ENCODE measurements at places on chromosomes 2 and 18. TPM values are rescaled to one million over a fixed set of nuclear protein-coding genes. Genes with fewer than 3 reads are reported as not detected.

EFHD1 gene
- not detected for total RNA-seq

DNA sequence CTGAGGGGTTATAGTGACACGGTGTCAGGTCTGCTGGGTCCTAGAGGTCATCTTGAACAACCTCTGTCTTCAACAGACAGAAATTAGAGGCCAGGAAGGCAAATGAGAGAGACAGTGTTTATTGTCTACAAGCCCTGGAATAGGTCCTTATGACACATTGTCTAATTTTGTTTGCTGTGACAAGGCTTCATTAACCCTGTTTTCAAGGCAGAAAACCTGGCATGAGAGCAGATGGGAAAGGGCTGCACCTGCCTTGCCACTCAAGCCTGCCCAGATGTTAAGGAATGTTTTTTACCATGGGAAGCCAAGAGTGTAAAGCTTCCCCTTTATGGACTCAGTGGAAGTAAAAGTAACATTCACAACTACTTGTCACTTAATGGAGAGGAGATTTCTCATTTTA is 275.3 kb downstream of the KCNS3 start:
- H3K27ac ChIP-seq, result no peak overlapping the region
- no peak overlapping the region for H3K4me3 ChIP-seq
- DNase-seq, result no peak
- H3K4me1 ChIP-seq, result no peaks in the 10 kb centered on the region
- H3K36me3 ChIP-seq, result no peaks in the 10 kb centered on the region

C2orf78 gene
- total RNA-seq, result not detected

GRCh38 chr18:79608999-79609461 is 70.6 kb upstream of the CTDP1 start:
- H3K4me3 ChIP-seq, result no peak overlapping the region
- H3K27me3 ChIP-seq, result no peaks in the 10 kb centered on the region
- H3K4me1 ChIP-seq, result no peaks in the 10 kb centered on the region
- DNase-seq, result no peak

DNA sequence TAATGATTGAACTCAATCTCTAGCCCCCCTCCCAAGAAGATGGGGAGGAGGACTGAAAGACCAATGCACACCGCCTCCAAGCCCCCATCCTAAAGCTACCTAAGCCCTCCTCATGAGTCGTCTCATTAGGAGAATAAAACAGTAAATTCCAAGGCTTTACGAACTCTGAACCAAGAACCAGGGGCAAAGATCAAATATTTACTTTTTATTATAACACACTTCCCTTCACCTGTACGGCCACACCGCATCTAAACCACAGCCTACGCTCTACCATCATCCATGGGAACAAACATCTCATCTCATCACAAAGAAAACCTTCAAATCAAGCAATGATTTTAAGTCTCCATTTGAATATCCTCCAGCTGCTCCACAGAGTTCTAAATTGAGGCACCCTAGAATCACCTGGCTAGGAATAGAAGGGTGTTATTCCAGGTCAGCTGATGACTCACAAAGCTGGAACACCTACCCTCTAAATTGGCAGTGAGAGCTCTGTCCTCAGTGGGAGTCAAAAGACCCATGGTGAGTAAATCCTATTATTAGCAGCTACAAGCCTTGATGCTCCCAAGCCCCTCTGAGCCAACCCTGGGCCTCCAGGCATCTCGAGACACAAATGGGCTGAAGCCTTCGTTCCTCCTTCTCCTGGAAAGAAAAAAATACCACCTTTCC is 45.6 kb upstream of the BZW1 start:
- H3K4me1 ChIP-seq, result no peaks in the 10 kb centered on the region
- DNase-seq, result no peak
- H3K4me3 ChIP-seq, result no peak overlapping the region
- no peaks in the 10 kb centered on the region for H3K27me3 ChIP-seq

CDCA7 gene
- total RNA-seq, result 1.8 TPM

CTIF gene
- total RNA-seq, result 1.1 TPM

DNA sequence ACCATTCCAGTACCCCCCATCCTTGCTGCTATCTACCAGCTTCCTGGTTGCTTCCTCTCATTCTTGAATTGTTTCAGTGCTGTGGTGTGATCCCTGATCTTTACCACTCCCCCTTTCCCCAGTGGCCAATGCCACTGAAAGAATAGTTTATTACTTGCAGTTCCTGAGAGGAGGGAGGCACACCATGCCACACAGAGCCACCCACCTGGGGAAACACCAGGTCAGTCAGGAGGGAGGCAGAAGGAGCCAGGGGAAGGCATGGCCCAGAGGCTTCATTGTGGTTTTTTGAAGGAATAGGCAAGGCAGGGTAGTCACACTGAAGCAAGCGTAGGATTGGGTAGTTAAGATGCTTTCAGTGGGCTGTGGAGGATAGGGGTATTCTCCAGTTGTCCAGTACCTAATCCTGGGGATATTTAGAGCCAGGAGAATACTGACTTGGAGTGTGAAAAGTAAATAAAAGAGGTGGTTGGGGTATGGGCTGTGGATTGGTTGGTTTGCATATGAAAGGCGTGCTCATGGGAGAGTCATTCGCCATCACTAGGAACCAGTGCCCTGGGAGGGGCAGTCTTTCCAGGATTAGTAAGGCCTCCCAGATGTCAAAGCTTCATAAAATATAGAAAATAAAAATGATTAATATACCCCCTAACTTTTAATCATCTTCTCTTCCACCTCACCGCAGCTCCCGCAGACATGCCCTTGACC is 6.7 kb upstream of the TMEM177 start:
- H3K27me3 ChIP-seq, result no peaks in the 10 kb centered on the region
- no peak for DNase-seq
- no peaks in the 10 kb centered on the region for H3K36me3 ChIP-seq
- H3K27ac ChIP-seq, result no peak overlapping the region
- H3K4me1 ChIP-seq, result no peaks in the 10 kb centered on the region
- no peak overlapping the region for H3K4me3 ChIP-seq

DNA sequence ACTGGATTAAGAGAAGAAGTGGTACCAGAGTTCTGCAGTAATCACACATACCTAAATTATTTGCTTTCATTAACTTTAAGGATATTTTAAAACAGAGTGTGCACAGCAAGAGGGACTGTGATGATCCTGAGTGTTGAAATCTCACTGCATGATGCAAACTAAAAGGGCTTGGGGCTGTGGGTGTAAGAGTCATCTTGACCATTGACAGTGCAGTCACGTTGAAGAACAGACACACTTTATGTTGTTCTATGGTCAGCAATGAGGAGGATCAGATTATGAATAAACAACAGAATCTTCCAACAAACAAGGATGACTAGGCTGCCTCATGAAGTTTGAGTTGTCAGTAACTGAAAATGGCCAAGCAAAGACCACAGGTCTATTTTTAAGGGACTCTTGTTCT is 87.2 kb upstream of the GALNT5 start:
- no peak overlapping the region for H3K4me3 ChIP-seq
- H3K36me3 ChIP-seq, result no peaks in the 10 kb centered on the region
- no peaks in the 10 kb centered on the region for H3K27me3 ChIP-seq
- no peaks in the 10 kb centered on the region for H3K4me1 ChIP-seq
- H3K27ac ChIP-seq, result no peak overlapping the region

GRCh38 chr2:68753318-68753717 is 18.7 kb downstream of the ARHGAP25 start:
- peaks cover 47% of the 10 kb centered on the region for H3K36me3 ChIP-seq
- no peak for DNase-seq
- H3K4me3 ChIP-seq, result no peak overlapping the region
- H3K4me1 ChIP-seq, result peaks cover 65% of the 10 kb centered on the region
- H3K27ac ChIP-seq, result peak overlapping the region; percentile 66
- no peaks in the 10 kb centered on the region for H3K27me3 ChIP-seq

DNA sequence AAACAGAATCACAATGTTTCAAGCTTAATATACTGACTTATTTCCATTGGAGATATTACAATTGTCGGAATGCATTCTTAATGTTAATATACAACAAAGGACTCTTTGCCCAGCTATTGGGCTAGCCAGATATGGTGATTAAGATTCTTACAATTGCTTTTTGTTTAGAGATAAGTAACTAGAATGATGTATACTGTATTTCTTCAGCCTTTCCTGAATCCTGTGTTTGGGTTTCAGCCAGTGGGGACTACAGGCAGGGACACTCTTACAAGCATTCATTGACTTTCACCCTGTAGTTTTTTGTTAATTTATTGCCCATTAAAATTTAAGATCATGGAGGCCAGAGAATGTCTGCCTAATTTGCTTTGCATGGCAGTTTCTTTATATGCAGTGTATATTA is 254.1 kb upstream of the TMEFF2 start:
- DNase-seq, result no peak
- no peak overlapping the region for H3K4me3 ChIP-seq
- H3K36me3 ChIP-seq, result no peaks in the 10 kb centered on the region
- no peak overlapping the region for H3K27ac ChIP-seq

DNA sequence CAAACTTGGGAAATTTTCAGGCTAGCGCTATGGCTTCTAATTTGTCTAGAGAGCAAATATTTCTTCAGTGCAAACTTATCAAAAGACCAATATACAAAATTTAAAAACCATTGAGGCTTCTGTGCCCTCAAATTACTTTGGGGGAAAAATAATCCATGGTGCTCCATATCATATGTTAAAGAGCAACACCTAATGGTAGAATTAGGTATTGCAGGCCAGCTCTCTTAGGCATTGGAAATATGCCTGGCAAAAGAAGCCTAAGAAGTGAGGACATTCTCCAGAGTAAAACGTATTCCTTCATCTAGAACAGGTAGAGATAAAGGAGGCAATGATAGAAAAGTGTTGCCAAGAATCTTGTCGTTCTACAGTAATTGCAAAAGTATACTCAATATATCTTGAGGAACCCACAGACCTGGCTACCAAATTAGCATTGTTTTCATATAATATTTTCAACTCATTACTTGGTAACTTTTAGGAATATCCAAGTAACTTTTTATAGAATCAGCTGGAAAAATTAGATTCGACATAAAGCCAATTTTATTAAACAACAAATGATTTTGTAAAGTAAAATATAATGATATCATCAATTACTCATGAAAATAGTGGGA is 401.1 kb downstream of the BCL11A start:
- H3K27me3 ChIP-seq, result no peaks in the 10 kb centered on the region
- no peak overlapping the region for H3K4me3 ChIP-seq
- H3K36me3 ChIP-seq, result no peaks in the 10 kb centered on the region
- H3K27ac ChIP-seq, result no peak overlapping the region
- H3K4me1 ChIP-seq, result no peaks in the 10 kb centered on the region

POTEJ gene
- not detected for total RNA-seq

DNA sequence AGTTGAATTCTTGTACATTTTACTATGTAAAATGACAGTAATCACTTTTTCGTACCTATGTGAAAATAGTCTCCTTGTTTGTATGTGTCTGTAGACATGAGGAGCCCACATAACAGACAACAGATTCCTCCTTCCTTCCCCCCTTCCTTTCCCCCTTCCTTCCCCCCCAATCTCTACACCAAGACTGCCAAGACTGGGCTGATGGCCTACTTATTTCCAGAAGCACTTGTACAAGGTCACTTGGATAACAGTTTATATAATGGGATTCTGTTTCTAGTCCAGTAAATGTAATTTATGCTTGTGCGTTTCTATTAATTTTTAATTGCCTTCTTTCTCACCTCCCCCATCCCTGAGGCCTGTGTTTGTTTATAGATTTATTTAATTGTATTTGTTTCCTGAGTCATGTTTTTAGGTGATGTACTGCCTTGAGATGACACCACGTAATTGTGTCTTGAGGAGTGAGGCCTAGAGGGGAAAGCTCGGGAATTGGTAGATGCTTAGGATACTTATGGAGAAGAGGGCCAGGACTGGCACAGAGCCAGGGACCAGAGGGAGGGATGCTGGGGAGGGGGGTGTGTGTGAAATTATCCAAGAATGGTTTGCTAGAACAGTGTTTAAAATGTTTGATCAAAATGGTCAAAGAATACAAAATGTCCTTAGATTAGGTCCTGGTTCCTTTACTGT is 12.3 kb downstream of the B3GNT2 start:
- H3K4me1 ChIP-seq, result peaks cover 59% of the 10 kb centered on the region
- H3K27me3 ChIP-seq, result no peaks in the 10 kb centered on the region
- H3K27ac ChIP-seq, result no peak overlapping the region
- DNase-seq, result no peak
- H3K4me3 ChIP-seq, result no peak overlapping the region

DNA sequence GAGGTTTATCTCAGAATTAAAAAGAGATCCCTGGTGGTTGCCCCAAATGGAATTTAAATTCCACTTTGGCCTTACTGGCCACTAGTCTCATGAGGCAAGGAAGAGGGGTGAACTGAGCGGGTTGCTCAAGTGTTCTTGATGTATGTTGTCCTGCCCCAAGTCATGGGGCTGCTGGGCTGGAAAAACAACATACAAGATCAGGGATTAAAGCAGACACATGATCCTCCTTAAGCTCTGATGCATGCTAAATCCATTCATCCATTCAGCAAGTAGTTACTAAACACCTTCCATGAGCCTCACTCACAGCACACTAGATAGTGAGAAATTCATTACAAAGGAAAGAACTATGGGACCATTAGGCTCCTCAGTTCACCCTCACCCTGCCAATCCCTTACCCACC is 196.3 kb downstream of the MREG start:
- DNase-seq, result no peak
- H3K27ac ChIP-seq, result no peak overlapping the region
- no peaks in the 10 kb centered on the region for H3K36me3 ChIP-seq

DNA sequence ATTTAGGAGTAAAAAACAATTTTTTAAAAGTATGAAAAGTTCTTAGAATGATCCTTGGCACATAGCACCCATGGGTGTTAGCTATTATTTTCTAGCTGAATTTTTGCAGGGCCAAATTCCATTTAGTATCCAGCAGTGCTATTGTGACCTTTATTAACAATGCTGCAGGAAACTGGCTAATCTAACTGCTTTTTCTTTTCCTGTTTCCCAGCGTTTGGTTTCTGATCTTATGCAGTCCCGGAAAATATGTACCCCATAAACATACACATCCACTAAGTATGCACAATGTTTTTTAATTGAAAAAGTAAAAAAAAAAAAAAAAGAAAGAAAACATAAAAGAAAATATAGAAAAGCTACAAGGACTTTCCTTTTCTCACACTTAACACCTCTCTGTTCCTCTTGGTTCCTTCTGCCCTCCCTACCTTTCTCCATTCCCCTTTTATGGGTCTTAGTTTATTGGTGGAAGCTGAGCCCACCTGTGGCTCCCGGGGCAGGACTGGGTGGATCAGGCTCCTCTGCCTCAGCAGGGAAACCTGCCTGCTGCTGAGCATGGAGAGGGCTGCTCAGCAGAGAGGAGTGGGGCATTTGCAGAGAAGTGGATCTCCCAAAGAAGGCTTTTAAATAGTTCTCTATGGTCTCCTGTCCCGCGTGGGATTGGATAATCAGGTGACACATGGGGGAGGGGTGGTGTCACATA is 9.3 kb upstream of the SLC16A14 start:
- no peaks in the 10 kb centered on the region for H3K4me1 ChIP-seq
- H3K27me3 ChIP-seq, result no peaks in the 10 kb centered on the region
- H3K36me3 ChIP-seq, result no peaks in the 10 kb centered on the region
- H3K27ac ChIP-seq, result no peak overlapping the region
- H3K4me3 ChIP-seq, result no peak overlapping the region
- DNase-seq, result no peak
